ENCODE measurements at places on chromosomes 2 and 18.

- DNase-seq: no peak
Measured at GRCh38 chr2:1233281-1233680, 180.0 kb upstream of the TPO start.

DNA sequence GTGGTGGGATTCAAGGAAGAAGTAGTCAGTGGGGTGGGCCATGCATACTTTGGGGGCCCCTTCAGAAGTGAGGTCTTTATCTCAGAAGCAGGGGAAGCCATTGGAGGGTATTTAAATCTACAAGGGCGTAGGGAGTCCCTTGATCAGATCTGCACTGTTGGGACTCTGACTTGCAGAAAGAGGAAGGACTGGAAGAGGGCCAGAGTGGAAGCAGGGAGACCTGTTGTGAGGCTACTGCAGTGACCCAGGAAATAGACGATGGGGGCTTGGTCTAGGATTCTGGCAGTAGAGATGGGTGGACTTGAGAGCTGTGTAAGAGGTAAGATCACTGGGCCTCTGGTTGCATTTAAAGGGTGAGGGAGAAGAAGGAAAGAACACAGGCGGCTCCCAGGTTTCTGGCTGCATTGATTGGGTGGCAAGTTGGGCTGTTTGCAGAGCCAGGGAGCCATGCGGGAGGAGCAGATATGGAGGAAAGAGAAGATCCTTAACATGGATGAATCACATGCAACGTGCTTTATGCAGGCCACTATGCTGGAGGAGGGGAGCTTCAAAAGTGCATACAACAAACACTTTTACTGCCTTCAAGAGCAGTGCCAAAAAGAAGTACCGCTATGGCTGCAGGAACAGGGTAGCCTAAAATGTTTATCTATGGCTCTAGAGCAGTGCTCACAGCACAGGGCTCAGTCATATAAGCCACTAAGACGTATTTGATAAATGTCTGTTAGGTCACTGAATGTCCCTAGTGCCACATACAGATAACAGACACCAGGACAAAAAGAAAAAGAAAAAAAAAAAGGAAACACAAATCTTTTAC is 2.3 kb downstream of the SFXN5 start:
- no peak for DNase-seq

DNA sequence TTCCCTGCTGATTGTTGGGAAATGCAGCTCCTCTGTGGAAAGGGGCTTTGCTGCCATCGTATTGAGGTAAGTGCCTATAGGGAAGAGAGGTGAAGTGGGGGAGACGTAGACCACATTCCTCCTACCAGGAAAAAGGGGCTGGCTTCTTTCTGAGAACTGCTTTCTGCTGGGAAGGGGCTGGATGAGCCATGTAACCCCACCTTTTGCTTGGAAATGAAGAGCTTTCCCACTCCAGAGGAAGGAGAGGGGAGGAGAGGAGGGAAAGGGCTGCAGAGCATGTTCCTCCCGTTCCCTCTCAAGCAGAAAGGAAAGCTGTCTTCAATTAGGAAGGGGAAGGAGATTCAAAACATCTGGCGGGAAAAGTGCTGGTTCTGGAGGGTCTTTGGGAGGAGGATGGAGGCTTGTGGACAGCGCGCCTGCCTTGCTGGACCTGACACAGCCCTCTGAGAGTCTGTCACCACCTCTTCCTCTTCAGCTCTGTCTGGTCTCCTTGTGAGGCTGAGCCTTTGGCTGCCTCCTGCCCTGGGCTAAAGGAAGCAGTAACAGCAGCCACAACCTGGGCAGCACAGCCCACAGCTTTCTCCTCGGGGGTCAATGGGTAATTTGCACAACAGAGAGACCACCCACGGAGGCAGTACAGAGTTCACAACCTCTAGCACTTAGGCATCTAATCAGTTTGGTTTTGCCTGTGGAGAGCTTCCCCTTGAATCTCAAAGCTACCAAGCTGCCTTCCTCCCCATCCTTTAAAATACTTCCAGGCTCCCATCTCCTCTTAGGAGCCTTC is 410.0 kb upstream of the TNP1 start:
- no peak for DNase-seq

DNA sequence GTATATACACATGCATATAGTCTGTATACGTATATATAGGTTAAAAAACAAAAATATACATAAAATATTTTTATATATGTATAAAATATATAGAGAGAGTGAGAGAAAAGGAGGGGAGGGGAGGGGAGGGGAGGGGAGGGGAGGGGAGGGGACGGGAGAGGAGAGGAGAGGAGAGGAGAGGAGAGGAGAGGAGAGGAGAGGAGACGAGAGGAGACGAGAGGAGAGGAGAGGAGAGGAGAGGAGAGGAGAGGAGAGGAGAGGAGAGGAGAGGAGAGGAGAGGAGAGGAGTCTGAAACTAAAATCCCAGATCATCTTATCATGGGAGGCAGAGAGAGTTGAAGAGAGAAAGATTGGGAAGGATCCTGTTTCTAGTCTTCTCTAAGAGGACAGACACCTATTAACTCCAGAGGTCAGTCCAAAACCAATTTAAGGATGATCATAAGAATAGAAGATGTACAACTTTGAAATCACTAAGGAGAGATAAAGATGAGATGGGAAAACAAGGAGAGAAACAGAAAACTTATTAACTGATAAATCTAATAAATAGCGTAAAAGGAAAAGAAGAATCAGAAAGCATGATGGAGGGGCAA is 195.4 kb downstream of the SRBD1 start:
- no peak for DNase-seq

GRCh38 chr2:233819884-233820773 is 34.2 kb downstream of the HJURP start:
- no peak for DNase-seq

GRCh38 chr18:66676699-66677098 is 72.8 kb upstream of the CDH19 start:
- no peak for DNase-seq

GRCh38 chr2:29481313-29481712 is 366.1 kb downstream of the CLIP4 start:
- no peak for DNase-seq

DNA sequence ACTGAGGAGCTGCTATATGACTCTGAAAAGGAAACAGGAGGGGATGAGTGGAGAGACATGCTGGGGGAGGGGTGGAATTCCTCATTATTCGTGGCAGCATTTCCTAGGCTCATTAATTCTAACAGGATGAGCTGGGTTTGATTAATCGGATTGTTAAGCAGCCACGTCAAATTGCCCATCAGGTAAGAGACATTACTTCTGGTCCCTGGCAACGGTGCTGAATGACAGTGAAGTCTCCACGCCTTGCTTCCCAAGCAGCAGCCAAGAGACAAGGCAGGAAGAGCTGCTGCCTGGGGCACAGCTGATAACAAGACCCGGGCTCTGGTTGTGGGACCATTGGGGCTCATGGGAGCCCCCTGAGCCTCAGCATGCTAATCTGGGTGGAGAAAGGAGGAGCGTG is 86.6 kb downstream of the MARCHF4 start:
- DNase-seq: no peak

- no peak for DNase-seq
Measured at GRCh38 chr2:3959372-3959771, 256.0 kb downstream of the DCDC2C start.

DNA sequence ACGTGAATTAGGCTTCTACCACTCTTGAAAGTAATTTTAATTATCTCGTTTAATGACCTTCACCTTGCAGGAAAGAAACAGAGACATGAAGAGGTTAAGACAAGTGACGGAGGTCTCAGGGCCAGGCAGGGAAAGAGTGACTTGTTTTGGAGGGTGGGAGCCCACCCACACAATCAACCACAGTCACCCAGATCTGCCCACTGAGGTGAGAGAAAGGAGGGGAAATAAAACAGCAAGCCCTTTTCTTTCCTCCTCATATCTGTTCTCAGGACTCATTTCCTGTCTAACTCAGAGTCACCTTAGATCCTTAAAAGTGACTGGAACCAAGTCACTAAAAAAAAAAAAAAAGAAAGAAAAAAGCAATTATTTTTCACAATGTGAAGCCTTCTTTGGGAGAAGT is 26.8 kb downstream of the ATP8B1 start:
- DNase-seq: no peak

DNA sequence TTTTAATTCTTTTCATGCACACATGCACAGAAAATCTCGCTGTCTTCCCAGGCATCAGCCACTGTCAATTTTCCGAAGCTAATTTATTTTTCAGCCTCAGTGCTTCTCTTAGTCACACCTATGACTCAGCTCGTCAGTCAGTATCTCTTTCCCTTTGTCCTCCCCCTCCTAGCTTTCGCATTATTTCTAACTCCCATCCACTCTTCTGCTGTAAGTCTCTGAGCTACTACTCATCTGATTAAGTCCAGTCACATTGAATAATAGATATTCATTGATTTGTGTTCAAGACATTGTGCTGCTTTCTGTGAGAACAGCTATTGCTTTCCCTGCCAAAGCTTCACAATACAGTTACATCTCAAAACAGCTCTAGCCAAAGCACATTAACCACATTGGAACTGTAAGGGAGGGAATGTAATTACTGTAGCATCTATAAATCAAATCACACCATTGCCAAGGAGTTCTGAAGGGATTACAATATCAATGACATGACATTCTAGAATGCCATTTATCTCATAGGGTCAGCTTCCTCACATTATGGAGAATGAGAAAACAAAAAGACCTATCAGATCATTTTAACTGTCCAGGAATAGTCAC is 89.4 kb downstream of the SCN3A start:
- no peak for DNase-seq

DNA sequence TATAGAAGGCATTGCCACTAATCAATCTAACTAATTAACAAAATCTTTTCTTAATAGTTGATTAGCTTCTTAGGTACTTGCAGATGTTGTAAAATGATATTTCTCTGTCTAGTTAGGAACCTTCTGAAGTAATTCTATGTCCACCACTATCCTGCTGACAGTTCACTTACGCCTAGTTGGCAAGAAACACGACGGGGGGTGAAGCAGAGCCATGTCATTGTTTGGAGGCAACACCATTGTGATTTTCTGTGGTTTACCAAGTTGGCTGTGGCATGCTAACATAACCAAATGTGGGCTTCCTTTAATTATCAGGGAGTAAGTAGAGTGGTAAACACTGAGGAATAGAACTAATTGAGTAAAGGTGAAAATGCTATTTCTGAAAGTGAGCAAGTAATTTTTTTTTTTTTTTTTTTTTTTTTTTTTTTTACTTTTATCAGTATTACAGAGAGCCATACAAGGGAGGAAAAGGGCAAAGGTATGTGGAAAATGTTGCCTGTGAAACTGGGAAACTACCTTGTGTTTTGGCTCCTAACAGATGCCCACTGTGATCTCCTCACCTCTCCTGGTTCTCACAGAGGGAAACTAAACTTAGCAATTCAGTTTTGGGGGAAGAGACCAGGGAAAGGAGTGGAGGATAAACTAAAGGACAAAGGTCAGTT is 126.8 kb downstream of the MEIS1 start:
- no peak for DNase-seq

- DNase-seq: peak; percentile 73
Measured at GRCh38 chr2:219298759-219299371, 10.3 kb downstream of the PTPRN start.

GRCh38 chr18:51188024-51188701 is 9.3 kb downstream of the MEX3C start:
- DNase-seq: no peak

GRCh38 chr18:32454593-32454992 is 16.1 kb downstream of the GAREM1 start:
- DNase-seq: no peak

- DNase-seq: no peak
Measured at GRCh38 chr2:99868260-99868659, 274.1 kb downstream of the AFF3 start.
